ENCODE measurements at places on chromosomes 3 and 15. TPM values are rescaled to one million over a fixed set of nuclear protein-coding genes. Genes with fewer than 3 reads are reported as not detected.

DNA sequence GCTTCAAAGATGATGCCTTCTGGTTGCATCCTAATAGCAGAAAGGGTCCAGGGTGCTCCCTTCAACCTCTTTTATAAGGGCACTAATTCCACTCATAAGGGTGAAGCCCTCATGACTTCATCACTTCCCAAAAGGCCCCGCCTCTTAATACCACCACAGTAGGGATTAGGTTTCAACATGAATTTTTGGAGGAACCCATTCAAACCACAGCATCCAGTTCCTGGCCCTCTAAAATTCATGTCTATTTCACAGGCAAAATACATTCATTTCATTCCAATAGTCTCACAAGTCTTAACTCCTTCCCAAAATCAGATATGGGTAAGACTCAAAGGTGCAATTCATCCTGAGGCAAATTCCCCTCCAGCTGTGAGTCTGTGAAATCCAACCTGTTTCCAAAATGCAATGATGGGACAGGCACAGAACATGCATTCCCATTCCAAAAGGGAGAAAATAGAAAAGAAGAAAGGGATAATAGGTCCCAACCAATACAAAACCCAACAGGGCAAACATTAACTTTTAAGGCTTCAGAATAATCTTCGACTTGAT, 124.0 kb downstream of the ATP1B3 start:
- H3K4me3 ChIP-seq, result no peak overlapping the region
- H3K27ac ChIP-seq, result no peak overlapping the region
- H3K36me3 ChIP-seq, result no peaks in the 10 kb centered on the region
- H3K27me3 ChIP-seq, result no peaks in the 10 kb centered on the region

UBE2E2 gene
- total RNA-seq, result 140 TPM

CCR2 gene
- not detected for total RNA-seq

DNA sequence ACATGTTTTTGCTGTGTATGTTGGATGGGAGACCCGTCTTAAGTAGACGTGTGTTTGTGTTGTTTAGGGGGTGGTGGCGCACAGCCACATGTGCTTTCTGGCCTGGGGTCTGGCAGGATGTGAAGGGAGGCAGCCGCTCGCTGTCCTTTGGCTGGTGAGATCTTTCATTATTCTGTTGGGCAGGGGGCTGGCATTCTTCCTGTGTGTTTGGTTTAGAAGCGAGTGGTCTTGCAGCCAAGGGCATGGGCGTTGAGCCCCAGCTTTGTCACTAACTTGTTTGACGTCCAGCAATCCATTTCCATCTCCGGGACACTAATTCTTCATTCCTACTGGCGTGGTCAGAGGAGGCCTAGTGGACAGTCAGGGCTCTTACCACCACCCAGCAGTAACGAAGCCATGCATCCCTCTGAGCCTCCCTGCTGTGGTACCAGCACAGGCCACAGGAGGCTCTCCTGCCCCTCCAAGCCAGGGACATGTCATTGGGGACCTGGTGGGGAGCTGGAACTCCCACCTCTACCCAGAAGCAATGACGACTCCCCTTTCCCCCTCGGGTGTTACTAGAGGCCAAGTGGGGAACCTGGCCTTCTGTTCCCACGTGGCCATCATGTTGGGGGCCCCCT, 10.7 kb downstream of the THSD4 start:
- DNase-seq, result no peak
- H3K4me1 ChIP-seq, result no peaks in the 10 kb centered on the region
- H3K27ac ChIP-seq, result no peak overlapping the region
- no peaks in the 10 kb centered on the region for H3K36me3 ChIP-seq

DNA sequence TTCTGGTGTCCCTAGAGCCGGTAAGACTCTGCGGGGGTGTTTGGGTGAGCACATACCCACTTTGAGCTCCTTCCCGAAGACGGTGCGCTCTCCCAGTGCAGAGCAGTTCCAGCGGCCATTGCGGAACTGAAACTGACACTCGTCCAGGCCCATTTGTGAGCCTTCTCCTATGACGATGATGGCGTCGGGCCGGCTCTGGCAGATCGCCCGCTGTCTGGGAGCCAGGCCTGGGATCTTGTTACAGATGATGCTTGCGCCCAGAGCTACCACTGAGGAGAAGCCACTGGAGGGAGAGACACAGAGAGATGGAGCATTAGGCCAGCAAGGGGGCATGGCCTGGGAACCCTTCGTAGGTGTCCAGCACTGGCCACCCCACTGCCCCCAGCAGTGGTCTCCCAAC, 5.0 kb downstream of the WNT7A start:
- no peaks in the 10 kb centered on the region for H3K36me3 ChIP-seq
- peaks cover 99% of the 10 kb centered on the region for H3K27me3 ChIP-seq
- no peak overlapping the region for H3K27ac ChIP-seq
- DNase-seq, result no peak
- no peaks in the 10 kb centered on the region for H3K4me1 ChIP-seq

SLC25A26 gene
- 27.2 TPM for total RNA-seq

LRRC31 gene
- not detected for total RNA-seq

- no peaks in the 10 kb centered on the region for H3K4me1 ChIP-seq
- no peaks in the 10 kb centered on the region for H3K36me3 ChIP-seq
- no peaks in the 10 kb centered on the region for H3K27me3 ChIP-seq
- H3K4me3 ChIP-seq, result no peak overlapping the region
- DNase-seq, result no peak
Measured at GRCh38 chr3:167742338-167742737, 6.8 kb downstream of the SERPINI1 start.

- H3K36me3 ChIP-seq, result no peaks in the 10 kb centered on the region
- no peak overlapping the region for H3K27ac ChIP-seq
- no peak overlapping the region for H3K4me3 ChIP-seq
- no peaks in the 10 kb centered on the region for H3K27me3 ChIP-seq
Measured at GRCh38 chr15:35302334-35302733, 217.2 kb upstream of the NANOGP8 start.

IDH3A gene
- total RNA-seq, result 80.6 TPM

- peaks cover 4% of the 10 kb centered on the region for H3K36me3 ChIP-seq
- H3K27ac ChIP-seq, result no peak overlapping the region
- H3K4me3 ChIP-seq, result no peak overlapping the region
- no peaks in the 10 kb centered on the region for H3K4me1 ChIP-seq
- DNase-seq, result no peak
Measured at GRCh38 chr15:49199666-49200065, 29.6 kb downstream of the GALK2 start.

TMC3 gene
- total RNA-seq, result 0.21 TPM

DNA sequence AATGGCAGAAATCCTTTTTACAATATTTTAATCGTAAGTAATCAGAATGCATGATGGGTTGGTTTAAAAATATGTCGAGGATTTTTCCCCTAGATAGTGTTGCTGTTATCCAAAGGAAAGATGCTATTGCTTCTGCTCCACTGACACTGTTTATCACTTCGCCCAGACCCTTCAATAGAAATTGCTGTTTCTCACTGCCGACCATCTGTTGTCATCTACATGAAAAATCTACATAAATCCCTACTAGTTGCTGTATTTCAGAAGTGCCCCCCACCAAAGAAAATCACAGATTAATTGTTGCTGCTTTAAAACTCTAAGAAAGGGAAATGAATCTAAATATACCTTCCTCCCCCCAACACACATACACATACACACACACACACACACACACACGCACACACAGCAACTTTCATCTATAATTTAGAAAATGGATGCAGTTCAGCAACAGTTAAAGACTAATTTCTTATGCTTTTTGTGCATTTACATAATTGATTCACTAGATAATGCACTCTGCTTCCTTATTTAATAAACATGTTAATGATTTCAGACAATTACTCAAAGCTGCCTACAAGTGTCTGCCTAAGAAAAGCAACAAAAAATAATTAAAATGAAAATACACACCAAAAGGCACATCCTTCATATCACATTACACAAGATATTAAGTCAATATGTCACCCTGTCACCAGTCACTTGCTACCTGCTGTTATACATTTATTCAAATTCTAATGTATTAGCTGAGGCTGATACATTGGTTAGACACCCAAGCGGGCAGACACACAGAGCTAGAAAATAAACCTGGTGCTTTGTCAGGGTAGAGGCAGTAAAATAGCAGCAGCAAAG, 82.8 kb downstream of the RORA start:
- H3K27me3 ChIP-seq, result no peaks in the 10 kb centered on the region
- no peak overlapping the region for H3K27ac ChIP-seq
- H3K4me1 ChIP-seq, result no peaks in the 10 kb centered on the region
- DNase-seq, result no peak
- H3K4me3 ChIP-seq, result no peak overlapping the region
- H3K36me3 ChIP-seq, result no peaks in the 10 kb centered on the region

DNA sequence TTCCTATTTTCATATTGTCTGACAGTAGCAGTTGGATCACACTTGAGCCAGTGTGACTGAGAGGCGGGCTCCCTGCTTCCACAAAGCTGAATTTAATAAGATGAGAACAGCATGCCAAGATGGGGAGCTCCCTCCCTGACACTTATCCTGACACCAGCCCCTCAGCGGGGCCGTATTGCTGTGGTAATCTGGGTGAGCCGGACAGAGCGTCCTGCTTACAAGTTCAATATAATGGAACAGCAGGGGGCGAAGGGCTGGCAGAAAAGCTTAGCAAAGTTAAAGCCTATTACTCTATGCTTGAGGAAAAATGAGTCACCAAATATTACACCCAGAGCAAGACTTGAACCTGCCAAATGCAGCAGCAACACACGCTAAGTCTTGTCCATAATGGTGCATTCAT, 163.8 kb upstream of the CMC1 start:
- no peaks in the 10 kb centered on the region for H3K36me3 ChIP-seq
- H3K27ac ChIP-seq, result no peak overlapping the region
- H3K4me1 ChIP-seq, result no peaks in the 10 kb centered on the region
- DNase-seq, result no peak
- no peak overlapping the region for H3K4me3 ChIP-seq
- H3K27me3 ChIP-seq, result no peaks in the 10 kb centered on the region

DNA sequence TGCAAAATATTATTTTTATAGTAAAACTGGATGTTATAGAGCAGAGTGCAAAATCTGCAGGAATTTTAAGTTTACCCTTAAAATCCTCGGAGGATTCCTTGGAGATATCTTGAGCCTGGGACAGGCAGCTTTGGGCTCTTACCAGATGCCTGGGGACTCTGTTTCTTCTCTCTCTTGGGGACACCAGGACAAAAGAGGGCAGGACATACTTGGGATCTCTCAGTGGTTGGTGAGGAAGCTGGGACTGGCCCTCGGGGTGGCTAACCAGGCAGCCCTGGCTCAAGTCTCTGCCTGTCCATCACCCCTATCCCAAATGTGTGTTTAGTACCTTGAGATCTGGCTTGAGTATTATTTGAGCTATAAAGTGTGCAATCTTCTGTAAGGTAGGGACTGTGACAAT, 38.6 kb downstream of the TKT start:
- H3K36me3 ChIP-seq, result no peaks in the 10 kb centered on the region
- DNase-seq, result no peak
- no peaks in the 10 kb centered on the region for H3K27me3 ChIP-seq

DUOXA2 gene
- not detected for total RNA-seq

FHIT gene
- total RNA-seq, result 3.4 TPM

GRCh38 chr3:54321520-54321919, 199.2 kb downstream of the CACNA2D3 start:
- no peak overlapping the region for H3K27ac ChIP-seq
- peak; percentile 13 for DNase-seq
- H3K4me1 ChIP-seq, result no peaks in the 10 kb centered on the region
- H3K4me3 ChIP-seq, result no peak overlapping the region

ADAMTS7 gene
- 20.4 TPM for total RNA-seq

ZDHHC23 gene
- 9.1 TPM for total RNA-seq

- H3K36me3 ChIP-seq, result peaks cover 12% of the 10 kb centered on the region
- H3K4me1 ChIP-seq, result no peaks in the 10 kb centered on the region
- H3K27me3 ChIP-seq, result no peaks in the 10 kb centered on the region
- no peak overlapping the region for H3K4me3 ChIP-seq
Measured at GRCh38 chr15:63615935-63616334, 18.7 kb downstream of the FBXL22 start.

DNA sequence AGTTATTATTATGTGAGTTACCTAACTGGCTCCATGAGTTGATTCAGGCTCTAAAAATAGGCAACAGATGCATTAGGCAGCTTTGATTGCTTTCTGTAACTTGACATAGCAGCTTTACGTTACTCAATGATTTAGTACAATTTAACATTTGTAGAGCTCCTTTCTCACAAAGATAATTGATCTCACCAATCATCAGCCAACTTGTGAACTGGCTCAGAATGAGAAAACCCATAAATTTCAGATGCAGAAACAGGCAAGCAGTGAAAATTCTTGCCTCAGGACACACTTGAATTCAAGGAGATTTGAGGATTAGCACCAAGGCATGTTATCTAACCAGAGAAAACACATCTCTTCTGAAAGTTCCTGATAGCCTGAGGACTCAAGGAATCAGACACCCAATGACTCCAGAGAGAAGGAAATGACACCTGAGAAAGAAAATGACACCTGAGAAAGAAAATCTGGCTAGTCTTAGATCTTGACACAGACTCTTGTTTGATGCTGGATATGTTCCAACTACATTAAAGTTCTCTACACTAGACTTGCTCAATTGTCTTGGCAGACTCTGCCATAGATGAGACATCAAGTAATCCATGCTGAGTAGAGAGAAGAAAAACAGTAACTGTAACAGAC, 315.1 kb upstream of the CBLB start:
- peak; percentile 87 for DNase-seq
- H3K4me3 ChIP-seq, result no peak overlapping the region
- no peak overlapping the region for H3K27ac ChIP-seq
- no peaks in the 10 kb centered on the region for H3K27me3 ChIP-seq
- H3K4me1 ChIP-seq, result no peaks in the 10 kb centered on the region
- H3K36me3 ChIP-seq, result no peaks in the 10 kb centered on the region

GRCh38 chr15:50055750-50056157, 63.3 kb downstream of the ATP8B4 start:
- no peak for DNase-seq
- no peak overlapping the region for H3K27ac ChIP-seq
- H3K4me1 ChIP-seq, result no peaks in the 10 kb centered on the region
- H3K27me3 ChIP-seq, result peaks cover 15% of the 10 kb centered on the region
- H3K4me3 ChIP-seq, result no peak overlapping the region

WDR53 gene
- total RNA-seq, result 10.3 TPM

GRCh38 chr3:156687023-156687422, 12.6 kb downstream of the TIPARP start:
- peaks cover 4% of the 10 kb centered on the region for H3K36me3 ChIP-seq
- H3K4me3 ChIP-seq, result no peak overlapping the region
- H3K27me3 ChIP-seq, result no peaks in the 10 kb centered on the region
- H3K27ac ChIP-seq, result no peak overlapping the region
- DNase-seq, result no peak

DNA sequence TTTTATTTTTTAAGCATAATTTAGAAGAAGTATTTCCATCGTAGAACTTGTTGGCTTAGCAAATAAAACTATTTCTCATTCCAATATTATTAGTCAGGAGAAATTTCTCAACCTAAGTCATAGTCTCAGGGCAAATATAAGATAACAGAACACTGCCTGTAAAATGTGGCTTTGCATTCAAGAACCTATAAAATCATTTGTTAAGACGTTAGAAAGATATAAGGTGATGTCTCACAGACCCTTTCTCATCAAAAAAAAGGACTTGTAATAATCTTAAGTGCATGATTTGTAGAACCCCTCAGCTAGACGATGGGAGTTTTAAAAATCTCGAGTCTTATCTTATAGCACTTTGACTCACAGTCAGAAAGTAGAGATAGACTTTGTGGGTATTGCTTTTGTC, 314.7 kb upstream of the CFAP20DC start:
- H3K27ac ChIP-seq, result no peak overlapping the region
- H3K36me3 ChIP-seq, result no peaks in the 10 kb centered on the region
- H3K4me3 ChIP-seq, result no peak overlapping the region
- no peak for DNase-seq
- H3K4me1 ChIP-seq, result peaks cover 5% of the 10 kb centered on the region
